COLO829 (cell line): ENCODE measurements at places on chromosomes 2 and 18.
A peak's percentile ranks its signal among the peaks of the same experiment; 100 is the strongest.

DNA sequence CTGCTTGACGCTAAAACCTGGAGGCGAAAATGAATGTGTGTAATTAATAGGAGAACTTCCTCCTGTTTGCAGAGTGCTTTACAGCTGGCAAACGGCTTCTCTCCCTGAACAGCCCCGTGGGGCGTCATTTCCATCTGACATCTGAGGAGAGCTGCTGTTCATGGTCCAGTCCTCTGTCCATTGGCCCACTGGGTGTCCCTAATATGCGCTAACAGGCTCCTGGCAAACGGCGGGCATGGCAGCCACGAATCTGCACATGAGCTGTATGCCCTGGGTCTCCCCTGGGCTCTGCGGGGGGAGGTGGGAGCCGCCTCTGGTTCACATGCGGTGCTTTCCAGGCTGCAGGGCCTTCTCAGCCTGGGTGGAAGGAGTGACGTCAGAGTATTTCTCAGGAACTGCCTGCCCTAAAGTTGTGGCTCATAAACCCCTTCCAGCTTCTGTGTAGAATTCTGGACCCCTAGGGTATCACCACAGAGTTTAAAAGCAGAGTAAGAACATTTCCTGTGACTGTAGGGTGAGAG lies 73.2 kb downstream of the LRRFIP1 start:
- no peak for DNase-seq

DNA sequence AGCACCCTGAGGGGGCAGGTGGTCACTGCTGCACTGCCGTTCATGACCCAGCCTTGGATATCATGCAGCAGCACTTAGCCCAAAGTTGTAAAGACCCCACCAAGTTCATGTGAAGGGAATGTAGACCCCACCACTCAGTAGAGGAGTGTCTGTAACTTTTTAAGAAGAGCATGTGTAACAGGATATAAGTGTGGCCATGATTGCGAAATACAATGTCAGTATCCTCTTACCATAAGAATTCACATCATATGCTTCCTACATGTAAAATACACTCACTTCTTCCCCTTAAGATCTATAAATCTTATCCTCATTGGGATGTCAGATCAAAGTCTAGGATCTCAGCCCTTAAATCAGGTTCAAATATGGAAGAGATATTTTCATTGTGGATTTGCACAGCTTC lies 276.9 kb downstream of the PTPRM start:
- no peak for DNase-seq

DNA sequence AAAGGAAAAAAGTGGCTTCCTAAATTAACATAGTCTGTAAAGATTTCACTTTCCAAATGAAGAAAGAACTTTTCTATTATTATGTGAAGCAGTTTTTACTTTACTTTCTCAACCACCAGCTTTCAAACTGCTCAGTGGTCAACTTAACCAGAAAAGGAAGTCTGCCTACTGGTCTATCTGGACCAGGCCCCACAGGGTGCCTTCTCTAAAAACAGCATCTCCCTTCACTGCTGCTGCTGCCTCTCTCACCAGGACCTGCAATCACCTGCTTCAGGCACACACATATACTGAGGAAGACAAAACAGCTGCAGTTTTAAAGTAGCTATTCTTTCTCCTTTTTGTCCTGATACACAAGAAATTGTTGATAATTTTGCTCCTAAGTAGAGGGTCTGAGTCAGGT lies 221.3 kb upstream of the DCC start:
- no peak for DNase-seq

GRCh38 chr2:100893392-100894104 lies 73.6 kb downstream of the NPAS2 start:
- no peak for DNase-seq

DNA sequence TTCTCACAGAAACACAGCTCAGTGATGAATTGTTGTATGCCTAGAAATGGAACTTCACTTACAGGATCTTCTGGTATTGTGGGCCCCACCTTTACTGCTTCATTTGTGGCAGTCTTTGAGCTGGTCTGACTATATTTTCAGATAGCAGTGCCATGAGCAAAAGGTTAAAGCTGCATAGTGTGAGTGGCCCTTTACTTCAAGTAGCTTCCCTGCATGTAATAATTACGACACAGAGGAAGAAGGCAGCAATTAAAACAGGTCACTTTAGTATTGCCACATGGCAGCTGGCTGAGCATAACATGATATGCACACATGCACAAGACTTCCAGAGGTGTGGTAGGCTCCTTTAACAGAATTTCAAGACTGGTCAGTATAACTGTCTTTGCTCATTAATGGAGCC lies 426.3 kb upstream of the ZEB2 start:
- no peak for DNase-seq

- DNase-seq = no peak
Measured at GRCh38 chr2:238719641-238720040, 128.2 kb upstream of the TWIST2 start.

DNA sequence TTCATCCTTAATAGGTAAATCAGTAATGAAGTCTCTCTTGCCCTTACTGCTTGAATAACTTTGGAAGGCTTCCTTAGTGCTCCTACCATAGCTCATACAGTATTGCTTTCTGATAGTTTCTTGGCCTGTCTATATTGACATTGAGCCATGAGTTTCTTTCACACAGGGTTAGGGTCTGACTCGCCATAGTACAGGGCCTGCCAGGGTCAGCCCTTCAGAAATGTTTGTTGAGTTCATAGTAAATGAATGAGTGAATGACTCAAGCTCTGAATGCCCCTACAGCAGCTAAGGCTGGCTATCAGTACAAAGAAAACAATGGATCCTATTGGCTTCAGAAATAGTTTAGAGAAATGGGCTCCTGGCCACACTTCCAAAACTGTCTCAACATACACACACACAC lies 65.0 kb upstream of the LRATD1 start:
- DNase-seq = no peak

GRCh38 chr2:202377207-202377761 lies 1.2 kb downstream of the BMPR2 start:
- DNase-seq = no peak

DNA sequence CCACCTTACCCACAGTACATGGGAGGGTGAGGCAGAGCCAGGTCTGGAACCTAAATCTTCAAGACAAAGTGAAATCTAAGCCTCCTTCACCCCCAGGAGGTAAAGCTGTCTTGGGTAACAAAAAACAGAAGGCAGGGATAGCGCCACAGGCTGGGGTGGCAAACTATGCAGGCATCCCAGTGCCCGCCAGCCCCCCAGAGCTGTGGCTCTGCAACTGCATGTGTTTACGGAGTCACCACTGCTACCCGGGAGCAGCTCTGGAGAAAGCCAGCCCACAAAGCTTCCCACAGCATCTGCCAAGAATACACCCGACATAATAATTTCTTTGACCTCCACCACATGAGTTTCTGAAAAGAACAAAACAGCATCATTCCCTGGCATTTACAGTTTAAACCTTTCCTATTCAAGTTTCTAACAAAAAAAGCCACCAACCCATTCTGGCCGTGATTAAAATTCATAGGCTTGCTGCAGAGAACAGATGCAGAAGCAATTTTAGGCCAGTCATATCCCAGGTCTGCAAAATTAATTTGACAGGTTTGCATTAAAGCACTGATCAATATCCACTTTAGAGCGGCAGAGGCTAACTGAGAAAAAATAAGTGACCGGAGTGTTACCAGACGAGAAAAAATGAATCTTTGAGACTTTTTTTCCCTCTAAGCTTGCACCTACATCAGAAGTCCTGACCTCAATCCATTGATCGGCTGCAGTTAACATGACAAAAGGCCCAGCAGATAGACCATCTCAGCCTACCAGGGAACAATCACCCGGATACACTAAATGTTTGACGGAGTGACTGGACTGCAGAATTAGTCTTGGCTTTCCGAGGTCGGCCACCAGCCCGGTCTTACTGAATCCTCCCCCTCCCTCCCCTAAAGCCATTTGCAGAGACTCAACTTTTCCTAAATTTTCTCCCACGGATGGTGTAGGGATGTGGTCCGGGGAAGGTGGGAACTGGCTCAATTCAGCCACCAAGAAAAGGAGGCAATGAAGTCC lies 309.6 kb upstream of the SKOR2 start:
- no peak for DNase-seq

DNA sequence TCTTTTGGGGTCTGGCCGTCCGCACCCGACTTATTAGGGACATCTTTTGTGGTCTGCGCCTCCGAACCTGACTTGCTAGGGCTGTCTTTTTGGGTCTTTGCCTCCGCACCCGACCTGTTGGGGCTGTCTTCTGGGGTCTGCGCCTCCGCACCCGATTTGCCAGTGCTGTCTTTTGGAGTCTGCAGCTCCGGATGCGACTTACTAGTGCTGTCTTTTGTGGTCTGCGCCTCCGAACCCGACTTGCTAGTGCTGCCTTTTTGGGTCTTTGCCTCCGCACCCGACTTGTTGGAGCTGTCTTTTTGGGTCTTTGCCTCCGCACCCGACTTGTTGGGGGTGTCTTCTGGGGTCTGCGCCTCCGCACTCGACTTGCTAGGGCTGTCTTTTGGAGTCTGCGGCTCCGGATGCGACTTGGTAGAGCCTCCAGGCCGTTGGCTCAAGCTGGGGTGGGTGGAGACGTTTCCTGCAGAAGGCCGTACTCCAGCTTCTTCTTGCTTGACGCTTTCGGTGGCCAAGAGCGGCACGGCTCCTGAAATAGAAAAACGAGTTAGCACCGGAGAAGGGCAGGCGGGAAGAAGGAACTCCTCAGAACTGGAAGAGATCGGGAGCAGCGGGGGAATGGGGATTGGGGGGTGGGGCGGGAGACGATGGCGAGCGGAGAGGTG lies 498 bp downstream of the TGOLN2 start:
- DNase-seq = peak; percentile 50

GRCh38 chr2:48749291-48750127 lies 6.0 kb downstream of the LHCGR start:
- no peak for DNase-seq

DNA sequence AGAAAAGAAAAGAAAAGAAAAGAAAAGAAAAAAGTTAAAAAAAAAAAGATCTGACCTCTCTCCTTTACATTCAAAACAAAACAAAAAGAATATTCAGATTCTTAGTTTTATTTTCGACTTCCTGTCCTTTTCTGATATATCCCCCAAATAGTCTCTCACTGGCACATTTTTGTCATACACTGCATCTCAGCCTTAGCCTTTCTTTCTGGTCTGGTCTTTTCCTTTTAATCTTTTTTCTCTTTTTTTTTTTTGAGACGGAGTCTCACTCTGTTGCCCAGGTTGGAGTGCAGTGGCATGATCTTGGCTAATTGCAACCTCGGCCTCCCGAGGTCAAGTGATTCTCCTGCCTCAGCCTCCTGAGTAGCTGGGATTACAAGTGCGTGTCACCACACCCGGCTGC lies 1.6 kb upstream of the RIOK3 start:
- no peak for DNase-seq

DNA sequence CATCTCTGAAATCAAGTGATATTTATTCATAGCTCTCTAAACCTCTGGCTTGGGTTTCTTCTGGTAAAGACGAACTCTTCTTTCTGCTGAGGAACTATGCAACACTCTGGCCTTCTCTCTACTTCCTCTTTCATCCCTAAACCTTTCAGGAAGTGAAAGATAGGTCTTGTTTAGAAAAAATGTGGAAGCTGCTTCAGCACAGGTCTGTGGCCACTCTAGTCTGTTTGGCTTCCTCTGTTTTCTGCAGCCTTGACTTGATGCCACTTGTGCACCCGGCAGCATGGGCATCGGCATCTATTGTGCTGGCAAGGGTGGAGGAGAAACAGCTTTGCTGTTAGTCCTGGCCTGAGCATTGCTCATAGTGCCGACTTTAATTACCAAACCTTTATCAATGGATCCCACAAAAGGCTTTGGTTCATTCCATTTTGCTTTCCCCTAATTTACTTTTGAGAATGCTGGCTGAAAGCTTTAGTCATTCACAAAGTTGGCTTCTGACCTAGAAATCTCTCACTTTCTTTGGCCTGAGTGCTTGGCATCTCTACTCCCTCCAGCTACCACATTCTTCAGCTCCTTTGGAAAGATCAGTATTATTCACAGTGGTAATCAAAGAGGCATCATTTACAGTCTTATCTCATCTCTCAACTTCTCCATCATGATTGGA lies 32.0 kb upstream of the GPR39 start:
- DNase-seq = no peak

DNA sequence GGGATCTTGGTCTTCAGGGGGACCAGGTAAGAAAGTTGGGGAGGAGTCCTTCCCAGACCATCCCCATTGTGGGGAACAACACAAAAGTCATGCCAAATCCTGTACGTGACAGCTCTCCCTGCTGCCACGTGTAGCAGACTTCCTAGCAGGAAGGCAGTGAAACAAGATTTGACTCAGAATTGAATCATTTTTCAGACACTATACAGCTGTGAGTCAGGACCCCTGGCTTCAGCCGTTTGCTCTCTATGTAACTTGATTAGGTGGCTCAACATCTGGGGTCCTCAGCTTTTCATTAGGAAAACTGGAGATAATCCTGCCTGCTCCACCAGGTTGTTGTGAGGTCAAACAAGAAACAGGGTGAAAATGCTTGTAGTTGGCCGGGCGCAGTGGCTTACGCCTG lies 32.9 kb upstream of the PDCL3 start:
- DNase-seq = no peak

DNA sequence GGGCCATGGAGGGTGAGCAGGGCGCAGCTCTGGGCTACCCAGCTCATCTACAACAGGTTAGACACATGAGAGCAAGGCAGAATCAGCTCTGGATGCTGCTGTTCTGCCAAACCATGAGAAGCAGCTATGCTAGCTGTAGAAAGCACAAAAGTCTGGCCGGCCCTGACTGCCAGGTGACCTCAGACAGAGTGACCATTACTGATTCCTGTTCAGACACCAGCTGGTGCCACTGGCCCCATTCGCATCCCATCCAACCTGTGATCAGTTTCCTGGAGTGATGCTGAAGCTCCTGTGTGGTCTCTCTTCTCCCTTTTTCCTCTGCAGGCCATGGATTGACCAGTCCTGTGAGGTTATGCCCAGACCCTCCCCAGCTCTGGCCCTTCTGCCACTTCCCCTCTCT lies 14.3 kb downstream of the RBMS1 start:
- no peak for DNase-seq

DNA sequence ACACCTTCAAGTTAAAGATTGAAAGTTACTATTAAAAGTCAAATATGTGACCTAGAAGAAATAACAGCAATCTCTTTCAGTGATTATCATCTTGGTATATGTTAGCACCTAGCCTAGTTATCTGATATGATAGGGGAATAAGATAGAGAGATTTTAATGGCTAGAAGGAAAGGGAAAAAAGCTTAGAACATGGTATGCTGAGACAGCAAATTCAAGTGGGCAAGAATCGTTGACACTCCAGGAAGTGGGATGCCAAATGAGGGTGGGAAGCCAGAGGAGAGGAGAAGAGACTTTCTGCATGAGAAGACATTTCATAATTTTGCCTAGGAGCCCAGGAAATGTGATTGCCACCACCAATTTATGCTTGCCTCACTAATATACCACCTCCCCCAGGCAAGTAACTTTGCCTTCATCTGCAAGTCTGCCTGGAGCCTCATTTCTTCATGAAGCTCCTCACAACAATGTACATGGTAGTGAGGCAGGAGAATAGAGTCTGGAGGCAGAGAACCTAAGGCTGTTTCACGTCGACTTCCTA lies 504.9 kb downstream of the TNS1 start:
- DNase-seq = no peak

GRCh38 chr2:46431481-46432235 lies 47.7 kb upstream of the TMEM247 start:
- no peak for DNase-seq

GRCh38 chr2:12075603-12076002 lies 329.2 kb downstream of the LPIN1 start:
- no peak for DNase-seq
